ENCODE measurements at places on chromosomes 1 and 21. TPM values are rescaled to one million over a fixed set of nuclear protein-coding genes. Genes with fewer than 3 reads are reported as not detected.

DNA sequence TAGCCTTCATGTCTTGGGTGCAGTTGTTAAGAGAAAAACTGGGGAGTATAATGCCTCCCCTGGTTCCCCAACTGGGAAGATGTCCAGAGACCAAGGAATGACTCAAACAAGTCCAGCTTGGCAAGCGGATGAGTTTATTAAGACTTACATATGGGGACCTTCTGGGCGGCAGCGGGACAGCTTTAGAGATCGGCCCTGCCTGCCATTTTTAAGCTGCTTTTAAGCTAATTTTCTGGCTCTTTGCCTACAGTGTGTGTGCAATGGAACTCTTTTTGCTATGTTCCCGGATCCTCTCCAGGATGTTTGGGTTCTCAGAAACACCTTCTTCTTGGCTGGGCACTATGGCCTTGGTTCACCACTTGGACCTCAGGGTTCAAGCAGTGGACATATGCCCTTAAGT, 99.5 kb downstream of the RYR2 start:
- no peaks in the 10 kb centered on the region for H3K4me1 ChIP-seq
- no peaks in the 10 kb centered on the region for H3K36me3 ChIP-seq
- no peak overlapping the region for H3K4me3 ChIP-seq
- no peak for DNase-seq
- no peaks in the 10 kb centered on the region for H3K27me3 ChIP-seq
- H3K27ac ChIP-seq = no peak overlapping the region

GRCh38 chr1:26556111-26556510, 26.6 kb downstream of the RPS6KA1 start:
- H3K4me1 ChIP-seq = peaks cover 4% of the 10 kb centered on the region
- H3K36me3 ChIP-seq = peaks cover 15% of the 10 kb centered on the region
- no peak for DNase-seq
- H3K4me3 ChIP-seq = no peak overlapping the region
- peak overlapping the region; percentile 51 for H3K27ac ChIP-seq

- DNase-seq = no peak
- no peak overlapping the region for H3K27ac ChIP-seq
Observed at GRCh38 chr1:73953586-73953985, 244.4 kb downstream of the LRRIQ3 start.

DNA sequence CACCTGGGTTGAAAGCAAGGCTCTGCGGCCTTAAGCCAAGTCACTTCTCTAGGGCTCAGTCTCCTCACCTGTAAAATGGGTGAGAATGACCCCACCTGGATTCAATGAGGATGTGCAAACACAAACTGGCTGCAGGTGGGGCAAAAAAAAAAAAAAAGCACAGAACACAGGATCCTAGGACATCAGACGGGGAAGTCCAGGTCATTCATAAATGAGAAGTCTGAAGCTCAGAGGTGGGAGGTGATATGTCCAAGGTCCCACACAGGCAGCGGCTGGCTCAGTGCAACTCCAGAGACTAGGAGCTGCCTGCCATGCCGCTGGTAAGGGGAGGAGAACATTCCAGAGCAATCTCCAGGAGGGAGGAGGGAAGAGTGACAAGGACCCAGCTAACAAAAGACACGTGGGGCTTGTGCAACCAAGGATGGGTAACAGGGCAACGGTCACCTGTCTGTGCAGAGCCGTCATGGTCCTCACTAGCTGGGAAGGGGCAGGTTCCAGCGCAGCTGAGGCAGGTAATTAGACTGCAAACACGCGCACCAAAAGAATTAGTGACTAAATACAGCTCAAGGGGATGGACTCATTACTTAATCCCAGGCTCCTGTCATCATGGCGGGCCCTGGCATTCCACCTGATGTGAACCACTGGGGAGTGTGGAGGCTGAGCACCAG, 19.5 kb downstream of the IFFO2 start:
- H3K36me3 ChIP-seq = no peaks in the 10 kb centered on the region
- peaks cover 84% of the 10 kb centered on the region for H3K4me1 ChIP-seq
- no peak for DNase-seq
- no peak overlapping the region for H3K4me3 ChIP-seq
- peak overlapping the region; percentile 31 for H3K27ac ChIP-seq

DNA sequence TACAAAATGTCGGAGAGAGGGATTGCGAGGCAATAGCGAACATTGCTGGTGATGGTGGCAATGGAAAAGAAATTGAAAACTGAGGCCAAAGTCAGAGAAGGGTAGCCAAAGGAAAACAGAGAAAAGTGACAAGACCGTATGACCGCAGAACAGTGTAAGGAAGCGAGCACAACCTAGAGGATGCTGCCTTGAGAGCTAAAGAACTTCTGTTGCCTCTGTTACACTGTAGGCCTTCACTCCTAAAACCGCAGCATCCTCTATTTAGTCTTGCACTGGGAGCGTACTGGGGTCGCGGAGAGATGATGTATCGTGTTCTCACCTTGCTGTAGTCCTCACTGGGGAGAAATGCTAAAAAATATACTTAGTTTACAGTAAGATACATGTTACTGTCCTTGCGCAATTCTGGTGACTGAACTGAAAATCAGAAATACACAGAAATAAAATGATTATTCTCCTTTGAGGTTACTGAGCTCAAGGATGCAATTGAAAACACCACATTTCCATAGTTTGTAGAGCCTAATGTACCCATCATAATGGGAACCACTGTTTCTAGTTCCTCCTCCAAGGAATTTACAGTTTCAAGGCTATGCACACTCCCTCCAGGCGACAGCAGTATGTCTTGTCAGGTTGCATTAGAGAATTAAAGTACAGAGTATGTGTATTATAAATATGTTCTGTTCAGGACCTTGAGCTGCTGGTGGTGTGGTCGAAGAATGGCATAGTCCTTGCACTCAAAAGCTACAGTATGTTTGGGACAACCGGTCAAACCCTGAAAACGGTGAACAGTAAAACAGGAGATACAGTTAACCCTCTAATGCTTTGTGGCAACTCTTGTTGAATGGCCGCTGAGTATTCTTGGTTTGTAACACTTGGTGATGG, 1.3 kb downstream of the NEK7 start:
- DNase-seq = no peak
- H3K4me3 ChIP-seq = peak overlapping the region; percentile 100
- H3K27me3 ChIP-seq = no peaks in the 10 kb centered on the region
- peaks cover 45% of the 10 kb centered on the region for H3K4me1 ChIP-seq

- no peaks in the 10 kb centered on the region for H3K4me1 ChIP-seq
- H3K27me3 ChIP-seq = peaks cover 10% of the 10 kb centered on the region
- peaks cover 2% of the 10 kb centered on the region for H3K36me3 ChIP-seq
- no peak overlapping the region for H3K27ac ChIP-seq
- no peak overlapping the region for H3K4me3 ChIP-seq
- no peak for DNase-seq
Observed at GRCh38 chr1:67514300-67514699, 84.1 kb upstream of the SERBP1 start.

- H3K4me1 ChIP-seq = peaks cover 10% of the 10 kb centered on the region
- no peak for DNase-seq
- no peaks in the 10 kb centered on the region for H3K36me3 ChIP-seq
- no peak overlapping the region for H3K4me3 ChIP-seq
- H3K27ac ChIP-seq = no peak overlapping the region
- peaks cover 11% of the 10 kb centered on the region for H3K27me3 ChIP-seq
Observed at GRCh38 chr1:229035748-229036082, 235.2 kb upstream of the RAB4A start.

- peaks cover 4% of the 10 kb centered on the region for H3K36me3 ChIP-seq
- DNase-seq = no peak
- peak overlapping the region; percentile 25 for H3K27ac ChIP-seq
- peaks cover 95% of the 10 kb centered on the region for H3K4me1 ChIP-seq
- H3K4me3 ChIP-seq = no peak overlapping the region
Observed at GRCh38 chr21:34971656-34972055, 77.4 kb downstream of the RUNX1 start.

DNA sequence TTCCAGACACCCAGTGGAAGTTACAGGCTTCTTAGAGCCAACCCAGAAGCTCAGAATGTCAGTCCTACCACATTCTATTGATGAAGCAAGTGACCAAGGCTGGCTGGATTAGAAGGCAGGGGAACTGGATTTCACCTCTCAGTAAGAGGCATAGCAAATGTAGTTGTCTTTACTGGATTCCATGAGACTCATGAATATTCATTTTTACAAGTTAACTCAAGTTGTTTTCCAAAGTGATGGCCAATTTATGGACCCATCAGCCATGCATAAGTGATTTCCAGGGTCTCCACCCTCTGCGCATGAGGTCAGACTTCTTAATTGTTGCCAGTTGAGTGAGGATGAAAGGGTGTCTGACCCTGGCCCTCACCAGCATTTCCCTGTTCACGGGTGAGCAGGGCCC, 426.8 kb upstream of the VAMP3 start:
- no peaks in the 10 kb centered on the region for H3K27me3 ChIP-seq
- no peak overlapping the region for H3K27ac ChIP-seq
- DNase-seq = no peak
- H3K4me1 ChIP-seq = no peaks in the 10 kb centered on the region
- no peak overlapping the region for H3K4me3 ChIP-seq

DNA sequence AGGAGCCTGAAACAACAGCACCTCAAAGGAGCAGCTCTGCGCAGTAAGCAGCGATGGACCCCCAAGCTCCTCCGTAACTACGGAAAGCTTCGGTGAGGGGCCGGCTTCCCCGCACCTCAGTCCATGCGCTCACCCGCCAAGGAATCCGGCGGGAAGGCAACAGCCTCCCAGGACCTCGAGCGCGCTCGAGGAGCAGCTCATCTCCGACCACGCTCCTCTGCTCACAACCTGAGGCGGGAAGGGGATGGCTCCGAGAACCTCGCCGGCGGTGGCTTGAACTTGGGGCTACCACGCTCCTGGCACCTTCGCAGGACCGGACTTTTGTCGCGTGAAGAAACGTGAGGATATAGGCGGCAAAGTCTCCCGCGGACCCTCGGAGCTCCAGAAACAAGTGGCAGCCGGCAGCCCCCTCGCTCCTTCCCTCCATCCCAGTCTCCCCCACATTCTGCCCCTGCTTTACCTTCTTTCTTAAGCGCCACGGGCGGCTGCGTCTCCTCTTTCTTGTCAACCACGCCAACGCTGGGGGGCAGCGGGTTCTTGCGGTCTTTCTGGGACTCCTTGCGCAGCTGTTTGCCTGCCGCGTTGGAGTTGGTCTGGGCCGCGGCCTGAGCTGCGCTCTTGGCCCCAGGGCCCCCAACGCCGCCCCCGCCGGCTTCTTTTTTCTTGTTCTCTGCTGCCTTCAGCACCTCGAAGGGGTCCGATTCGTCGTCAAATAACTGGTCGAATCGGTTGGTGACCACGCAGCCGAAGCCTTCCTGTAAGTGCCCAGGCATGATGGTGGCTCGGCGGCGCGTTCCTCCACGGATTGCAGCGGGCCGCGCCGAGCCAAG, 459 bp downstream of the SERBP1 start:
- peaks cover 70% of the 10 kb centered on the region for H3K4me1 ChIP-seq
- peaks cover 27% of the 10 kb centered on the region for H3K36me3 ChIP-seq
- H3K4me3 ChIP-seq = peak overlapping the region; percentile 89
- peak; percentile 31 for DNase-seq

- DNase-seq = no peak
- no peaks in the 10 kb centered on the region for H3K4me1 ChIP-seq
- H3K4me3 ChIP-seq = no peak overlapping the region
- H3K36me3 ChIP-seq = no peaks in the 10 kb centered on the region
Observed at GRCh38 chr1:56788588-56788987, 30.6 kb downstream of the FYB2 start.

DNA sequence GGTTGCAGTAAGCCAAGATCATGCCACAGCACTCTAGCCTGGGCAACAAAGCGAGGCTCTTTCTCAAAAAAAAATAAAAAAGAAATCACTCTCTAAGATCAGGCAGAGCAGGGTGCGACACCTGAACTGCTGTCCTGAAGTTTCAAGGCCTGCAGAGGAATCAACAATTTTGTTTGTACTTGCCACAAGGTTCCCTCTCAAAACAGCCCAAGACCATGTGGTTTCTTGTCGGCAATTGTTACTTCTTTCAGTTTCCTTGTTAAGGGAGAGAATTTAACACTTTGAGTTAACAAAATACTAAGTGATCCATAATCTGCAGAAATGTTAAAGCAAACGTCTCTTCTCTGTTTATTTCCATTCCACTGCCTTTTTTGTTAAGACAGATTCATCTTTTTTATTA, 36.5 kb downstream of the MACO1 start:
- H3K4me1 ChIP-seq = peaks cover 45% of the 10 kb centered on the region
- no peaks in the 10 kb centered on the region for H3K27me3 ChIP-seq
- no peak for DNase-seq

- no peak overlapping the region for H3K27ac ChIP-seq
- DNase-seq = peak; percentile 65
- no peaks in the 10 kb centered on the region for H3K36me3 ChIP-seq
- H3K4me3 ChIP-seq = no peak overlapping the region
Observed at GRCh38 chr1:153355445-153356071, 2.1 kb upstream of the S100A9 start.

DNA sequence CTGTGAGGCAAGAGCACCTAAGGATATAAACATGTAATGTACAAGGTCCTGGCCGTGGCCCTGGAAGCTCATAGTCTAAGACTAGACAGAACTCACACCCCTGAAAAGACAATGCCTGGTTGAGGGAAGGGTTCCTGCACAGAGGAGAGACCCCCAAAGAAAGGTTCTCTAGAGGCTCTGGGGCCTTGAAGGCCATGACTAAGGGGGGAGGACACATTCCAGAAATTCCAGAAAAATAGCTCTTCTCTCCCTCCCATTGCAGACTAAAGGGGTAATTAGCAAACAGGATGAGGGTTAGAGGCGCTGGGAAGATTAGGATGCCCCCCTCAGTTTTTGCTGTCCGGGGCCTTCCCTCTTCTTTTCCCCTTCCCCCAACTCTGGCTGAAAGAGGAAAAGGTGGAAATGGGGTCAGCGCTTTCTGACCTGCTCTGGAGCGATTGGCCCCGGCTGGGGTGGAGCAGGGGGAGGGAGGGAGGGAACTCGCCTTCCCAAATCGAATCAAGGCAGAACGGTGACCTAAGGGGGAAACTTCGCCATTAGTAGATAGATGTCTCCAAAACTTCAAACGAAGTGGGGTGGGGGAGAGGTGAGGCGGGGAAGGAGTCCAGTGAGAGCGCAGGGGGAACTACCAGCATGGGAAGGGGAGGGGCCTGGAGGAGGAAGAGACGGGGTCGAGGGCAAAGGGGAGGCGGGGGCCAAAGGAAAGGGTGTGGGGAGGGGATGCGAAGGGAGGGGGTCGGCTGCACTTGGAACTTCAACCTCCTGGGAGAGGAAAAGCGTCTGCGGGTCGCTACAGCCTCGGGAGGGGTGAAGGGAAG, 11.8 kb downstream of the PAX7 start:
- H3K27ac ChIP-seq = no peak overlapping the region
- H3K4me1 ChIP-seq = peaks cover 43% of the 10 kb centered on the region
- no peak for DNase-seq
- no peak overlapping the region for H3K4me3 ChIP-seq
- H3K27me3 ChIP-seq = peaks cover 90% of the 10 kb centered on the region

GRCh38 chr1:56297208-56297607, 282.2 kb downstream of the PLPP3 start:
- H3K4me3 ChIP-seq = no peak overlapping the region
- no peaks in the 10 kb centered on the region for H3K4me1 ChIP-seq
- no peaks in the 10 kb centered on the region for H3K36me3 ChIP-seq
- H3K27me3 ChIP-seq = peaks cover 4% of the 10 kb centered on the region
- no peak for DNase-seq

KCNN3 gene
- 0.42 TPM for total RNA-seq

SHISA4 gene
- total RNA-seq = 0.94 TPM

UBASH3A gene
- 57.4 TPM for total RNA-seq

NPR1 gene
- total RNA-seq = 0.07 TPM

ATP6V1G3 gene
- not detected for total RNA-seq

DR1 gene
- total RNA-seq = 78.4 TPM

MFAP2 gene
- 0.67 TPM for total RNA-seq

ZC3H12A gene
- total RNA-seq = 46.1 TPM

MAB21L3 gene
- total RNA-seq = not detected

Data from activated T-cell treated with anti-CD3 and anti-CD28 coated beads, Interleukin-2, amount 50 U/mL, for 72 hours (primary cell).